NCI-H82 (cell line): ENCODE measurements at places on chromosomes 12 and 14.
A peak's percentile ranks its signal among the peaks of the same experiment; 100 is the strongest.

GRCh38 chr14:53748691-53749090, 207.9 kb downstream of the BMP4 start:
- no peak for DNase-seq

GRCh38 chr14:96194657-96195431, 9.8 kb upstream of the BDKRB2 start:
- no peak for DNase-seq

DNA sequence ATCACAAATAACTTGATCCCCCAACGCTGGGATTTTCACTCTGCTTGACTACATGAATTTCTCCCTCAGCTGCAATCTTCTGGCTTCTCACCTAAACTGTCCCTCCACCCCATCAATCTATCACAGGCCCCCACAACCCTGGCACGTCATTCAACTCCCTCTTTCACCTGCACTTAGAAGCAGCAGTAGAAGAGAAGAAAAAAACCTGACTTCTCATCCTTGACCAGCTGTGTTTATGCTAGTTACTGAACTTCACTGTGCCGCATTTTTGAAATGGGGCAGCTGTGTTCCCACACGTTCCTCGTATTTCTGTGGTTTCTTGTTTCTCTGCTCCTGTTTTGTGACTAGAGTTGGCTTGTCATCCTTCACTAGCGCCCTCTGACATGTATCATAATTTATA, 35.0 kb downstream of the ITPR2 start:
- DNase-seq: no peak

GRCh38 chr14:91244501-91244901, at the start of gene GPR68:
TSS of gene GPR68 (minus strand) at chr14:91244704. CDS start at chr14:91235050, 9,654 bp downstream.
- DNase-seq: peak; percentile 74

DNA sequence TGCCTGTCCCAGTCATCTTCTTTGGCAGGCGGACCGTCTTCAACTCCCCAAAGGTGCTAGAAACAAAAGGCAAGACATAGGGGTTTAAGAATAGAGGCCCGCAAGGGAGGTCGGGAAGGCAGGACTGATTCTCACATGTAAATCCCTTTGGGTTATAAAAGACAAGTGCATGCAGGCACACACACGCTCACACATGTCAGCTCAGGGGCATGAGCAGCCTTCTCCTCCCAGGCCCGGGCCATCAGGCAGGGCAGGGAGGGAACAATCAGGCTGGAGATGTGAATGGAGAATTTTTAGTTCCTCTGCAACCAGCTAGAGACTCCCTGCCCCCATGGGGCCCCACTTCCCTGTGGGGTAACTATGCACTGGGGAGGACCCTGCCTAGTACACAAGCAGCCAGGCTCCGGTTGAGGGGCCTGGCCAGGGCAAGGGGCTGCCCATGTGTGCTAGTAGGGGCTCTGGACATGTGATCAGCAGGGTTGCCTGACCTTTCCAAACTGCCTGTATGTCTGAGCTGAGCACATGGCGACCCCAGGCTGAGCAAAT, 107.2 kb downstream of the RBM19 start:
- no peak for DNase-seq

DNA sequence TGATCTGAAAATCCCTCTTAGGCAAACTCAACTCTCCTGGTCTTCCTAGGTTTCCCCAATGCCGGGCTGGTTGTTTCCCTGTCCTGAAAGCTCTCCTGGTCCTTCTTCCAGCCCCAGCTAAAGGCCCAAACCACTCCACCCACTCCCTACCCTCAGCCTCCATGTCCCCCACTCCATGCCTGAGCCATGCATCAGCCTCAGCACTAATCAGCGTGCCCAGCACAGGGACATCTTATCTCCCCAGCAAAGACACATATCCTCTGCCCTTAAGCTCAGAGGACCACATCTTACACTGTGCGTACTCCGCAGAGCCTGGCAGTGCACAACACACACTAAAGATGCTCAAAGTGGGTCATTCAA, 25.9 kb downstream of the ACTN1 start:
- DNase-seq: no peak

DNA sequence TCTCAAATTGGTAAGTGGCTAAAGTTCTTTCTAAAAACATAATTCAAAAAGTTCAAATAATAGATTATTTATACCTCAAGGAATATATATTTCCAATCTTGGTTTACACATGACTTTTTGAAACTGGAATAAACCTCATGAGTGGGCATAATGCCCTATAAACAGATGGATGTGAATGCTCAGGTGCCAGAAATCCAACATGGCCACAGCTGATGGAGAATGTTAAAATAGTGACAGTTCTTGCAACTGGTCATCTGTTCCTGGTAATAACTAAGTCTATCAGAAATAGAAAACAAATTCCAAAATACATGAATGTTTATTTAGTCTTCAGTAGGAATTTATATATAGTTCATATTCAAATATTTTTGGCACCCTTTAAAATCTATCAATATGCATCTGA, 21.6 kb upstream of the CNOT2 start:
- DNase-seq: no peak

DNA sequence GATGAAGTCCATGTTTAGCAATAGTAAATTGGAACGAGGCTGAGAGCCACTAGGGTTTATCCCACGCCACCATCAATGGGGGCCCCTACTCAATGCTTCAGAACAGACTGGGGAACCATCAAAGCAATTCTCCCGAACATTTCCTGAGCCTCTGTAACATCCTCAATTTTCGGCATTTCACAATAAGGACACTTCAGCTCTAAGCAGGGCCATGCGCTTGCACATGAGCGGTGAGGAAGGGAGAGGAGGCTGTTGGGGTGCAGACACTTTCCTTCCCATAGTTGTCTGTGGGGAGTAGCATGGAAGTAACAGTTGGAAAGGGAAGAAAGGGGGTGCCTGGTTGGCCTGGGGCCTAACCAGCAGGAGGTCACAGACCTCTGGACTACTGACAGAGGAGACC, 129.9 kb upstream of the PRMT8 start:
- no peak for DNase-seq

GRCh38 chr14:22699801-22700564, 55.8 kb upstream of the OR6J1 start:
- no peak for DNase-seq

DNA sequence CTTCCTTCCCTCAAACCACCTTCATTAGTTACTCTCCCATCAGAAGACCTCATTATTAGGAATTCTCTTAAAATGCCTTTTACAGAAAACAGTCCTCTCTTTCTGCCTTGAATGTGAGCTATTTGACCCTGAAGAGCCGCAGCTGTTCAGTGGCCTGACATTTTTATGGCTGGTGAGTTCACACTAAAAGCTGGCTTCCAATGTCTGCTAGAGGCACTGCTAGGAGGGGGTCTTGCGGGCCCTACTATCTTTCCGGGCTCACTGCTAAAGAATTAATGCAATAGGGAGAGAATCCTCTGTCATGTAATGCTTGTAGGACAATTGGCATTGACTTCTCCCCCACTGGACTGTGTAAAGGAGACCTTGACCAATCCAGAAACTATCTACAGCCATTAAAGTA, 87.7 kb downstream of the GPR135 start:
- DNase-seq: no peak

DNA sequence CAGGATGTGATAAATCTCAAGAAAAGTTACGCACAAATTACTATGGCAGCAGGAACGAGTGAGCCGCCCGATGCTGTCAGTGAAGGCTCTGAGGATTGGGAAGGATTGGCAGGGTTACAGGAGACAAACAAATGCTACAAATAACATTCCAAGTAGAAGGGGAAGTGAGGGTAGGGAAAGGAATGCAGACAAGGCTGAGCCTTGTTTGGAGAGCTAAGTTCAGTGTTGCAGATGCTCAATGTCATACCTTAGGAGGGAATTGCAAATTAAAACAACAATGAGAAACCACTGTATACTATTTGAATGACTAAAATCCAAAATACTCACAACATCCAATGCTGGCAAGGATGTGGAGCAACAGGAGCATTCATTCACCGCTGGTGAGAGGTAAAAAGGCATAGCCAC, 1.3 kb downstream of the CLEC9A start:
- no peak for DNase-seq

DNA sequence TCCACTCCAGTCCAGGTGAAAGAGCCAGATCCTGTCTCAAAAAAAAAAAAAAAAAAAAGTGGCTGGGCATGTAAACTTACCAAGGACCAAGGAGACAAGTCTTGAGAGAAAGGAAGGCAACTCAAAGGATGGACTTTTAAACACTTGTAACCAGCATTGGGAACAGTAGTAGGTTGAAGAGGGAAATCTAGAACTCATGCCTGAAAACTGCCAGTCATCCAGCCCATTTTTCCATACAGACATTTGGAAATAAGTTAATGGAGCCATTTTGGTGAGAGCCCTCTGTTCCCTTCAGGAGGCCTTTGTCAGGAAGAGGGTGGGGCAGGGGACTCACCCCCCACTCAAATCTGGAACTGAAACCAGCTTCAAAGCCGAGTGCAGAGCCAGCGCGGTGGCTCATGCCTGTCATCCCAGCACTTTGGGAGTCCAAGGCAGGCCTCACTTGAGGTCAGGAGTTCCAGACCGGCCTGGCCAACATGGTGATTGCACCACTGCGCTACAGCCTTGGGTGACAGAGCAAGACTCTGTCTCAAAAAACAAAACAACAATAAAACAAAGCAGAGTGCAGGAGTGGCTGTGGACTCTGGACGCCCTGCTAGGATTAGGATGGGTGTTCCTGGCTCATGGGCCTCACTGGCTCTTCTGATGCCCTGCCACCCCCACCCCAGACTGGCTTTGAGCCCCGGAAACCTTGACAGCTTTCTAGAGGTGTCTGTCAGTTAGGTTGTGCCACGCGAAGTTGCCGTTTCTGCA, 1.6 kb upstream of the MLXIP start:
- no peak for DNase-seq

DNA sequence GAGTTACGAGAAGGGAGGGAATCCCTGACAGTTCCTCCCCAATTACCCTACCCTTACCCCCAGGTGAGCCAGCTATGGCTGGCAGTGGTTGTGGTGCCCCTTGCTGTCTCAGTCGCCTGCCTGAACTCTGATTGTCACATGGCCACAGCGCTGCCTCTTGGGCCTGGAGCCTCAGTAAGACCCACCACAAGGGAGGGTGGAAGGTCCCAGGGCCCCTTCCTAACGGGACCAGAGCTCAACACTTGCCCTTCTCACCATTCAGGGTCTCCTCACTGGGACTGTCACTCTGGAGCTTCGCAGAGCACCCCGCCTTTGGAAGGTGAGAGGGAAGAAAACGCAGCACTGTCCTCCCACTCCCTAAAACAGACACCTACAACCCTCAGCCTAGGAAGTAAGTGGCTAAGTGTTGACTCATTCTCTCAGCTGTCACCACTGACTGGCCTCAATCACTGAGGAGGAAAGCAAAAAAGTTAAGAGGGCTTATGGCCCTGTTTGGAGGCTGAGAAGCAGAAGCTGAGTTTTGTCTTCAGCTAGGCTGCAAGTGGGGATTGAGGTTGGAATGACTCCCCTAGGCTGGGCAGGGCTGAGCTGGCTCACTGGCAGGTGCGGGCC, 1.0 kb downstream of the TMEM253 start:
- DNase-seq: no peak

DNA sequence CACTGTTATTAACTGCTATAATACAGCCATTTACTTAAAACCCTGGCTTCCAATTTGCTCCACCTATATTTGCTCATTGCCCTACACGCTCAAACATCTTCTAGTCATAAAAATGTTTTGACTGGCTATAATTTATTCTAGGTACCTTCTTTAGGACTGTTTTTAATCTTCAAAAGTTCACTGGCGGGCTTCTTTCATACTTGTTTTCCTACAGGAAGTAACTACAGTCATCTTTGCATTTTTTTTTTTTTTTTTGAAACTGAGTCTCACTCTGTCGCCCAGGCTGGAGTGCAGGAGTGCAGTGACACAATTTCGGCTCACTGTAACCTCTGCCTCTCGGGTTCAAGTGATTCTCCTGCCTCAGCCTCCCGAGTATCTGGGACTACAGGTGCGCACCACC, 32.5 kb downstream of the MPHOSPH9 start:
- no peak for DNase-seq

GRCh38 chr14:64758691-64759554, 54.7 kb downstream of the PLEKHG3 start:
- peak; percentile 14 for DNase-seq

- DNase-seq: no peak
Observed at GRCh38 chr14:70789361-70789760, 20.0 kb downstream of the MAP3K9 start.

DNA sequence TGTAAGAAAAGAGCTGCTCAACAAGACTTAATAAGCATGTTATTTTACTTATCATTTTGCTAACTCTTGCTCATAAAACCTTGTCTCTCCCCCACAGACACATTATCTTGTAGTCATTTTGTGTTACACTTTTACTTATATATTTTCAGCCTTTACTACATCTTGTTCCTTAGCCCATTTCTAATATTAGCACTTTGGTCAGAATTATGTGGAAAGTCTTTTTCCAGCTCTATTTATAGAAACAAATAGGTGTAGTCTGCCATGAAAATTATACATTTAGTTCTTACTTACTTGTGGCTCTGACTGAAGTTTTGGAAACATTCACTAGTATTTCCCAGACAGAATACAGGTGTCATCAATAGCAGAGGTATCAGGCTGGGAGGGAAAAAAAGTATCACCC, 76.1 kb downstream of the TMEM116 start:
- no peak for DNase-seq

DNA sequence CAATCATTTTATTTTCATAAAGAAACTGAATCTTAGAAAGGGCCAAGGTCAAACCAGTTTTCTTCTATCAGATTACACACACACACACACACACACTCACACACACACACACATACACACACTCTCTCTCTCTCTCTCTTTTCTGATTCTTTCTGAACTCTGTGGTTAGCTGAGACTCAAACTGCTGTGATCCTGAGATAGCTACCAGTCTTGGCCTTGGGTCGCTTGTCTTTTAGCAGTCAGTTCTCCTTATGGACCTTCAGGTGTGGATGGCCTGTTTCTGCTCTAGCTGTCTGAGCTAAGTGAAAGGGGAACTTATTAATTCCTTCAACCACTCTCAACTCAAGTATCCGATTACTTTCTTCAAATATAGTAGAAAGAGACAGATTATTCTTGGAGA, 145.1 kb downstream of the GRIP1 start:
- no peak for DNase-seq

- DNase-seq: no peak
Observed at GRCh38 chr12:18794000-18794399, 56.1 kb downstream of the CAPZA3 start.

GRCh38 chr14:61543946-61544345, 151.4 kb upstream of the HIF1A start:
- no peak for DNase-seq

- no peak for DNase-seq
Observed at GRCh38 chr12:69345742-69346141, 2.4 kb upstream of the LYZ start.

- peak; percentile 75 for DNase-seq
Observed at GRCh38 chr12:3137268-3137781, 60.1 kb downstream of the TSPAN9 start.

- peak; percentile 85 for DNase-seq
Observed at GRCh38 chr14:59869381-59870255, 958 bp downstream of the RTN1 start.

- DNase-seq: no peak
Observed at GRCh38 chr14:32692441-32692840, 246.2 kb upstream of the NPAS3 start.
